Left forelimb (tissue), 1 donor: ENCODE measurements at places on chromosomes 5 and 9.

GRCh38 chr5:72248410-72248981, 71.5 kb downstream of the MRPS27 start:
- no peak for DNase-seq

DNA sequence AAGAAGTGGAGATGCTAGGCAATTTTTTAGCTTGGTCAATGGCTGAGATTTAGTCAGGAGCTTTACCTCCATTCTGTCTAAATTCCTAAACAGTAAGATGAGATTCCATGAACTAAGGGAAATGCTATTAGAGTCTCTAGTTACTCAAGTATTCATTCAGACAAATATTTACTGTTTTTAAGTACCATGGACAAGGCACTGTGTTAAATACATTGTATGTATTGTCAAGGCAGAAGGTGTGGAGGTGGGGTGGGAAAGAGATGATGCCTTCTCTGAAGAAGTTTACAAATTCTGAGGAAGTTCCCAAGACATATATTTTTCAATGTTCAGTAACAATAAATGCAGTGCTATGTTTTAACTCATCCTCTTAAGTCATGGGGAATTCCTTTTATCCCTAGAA, 459.9 kb upstream of the NMUR2 start:
- no peak for DNase-seq

DNA sequence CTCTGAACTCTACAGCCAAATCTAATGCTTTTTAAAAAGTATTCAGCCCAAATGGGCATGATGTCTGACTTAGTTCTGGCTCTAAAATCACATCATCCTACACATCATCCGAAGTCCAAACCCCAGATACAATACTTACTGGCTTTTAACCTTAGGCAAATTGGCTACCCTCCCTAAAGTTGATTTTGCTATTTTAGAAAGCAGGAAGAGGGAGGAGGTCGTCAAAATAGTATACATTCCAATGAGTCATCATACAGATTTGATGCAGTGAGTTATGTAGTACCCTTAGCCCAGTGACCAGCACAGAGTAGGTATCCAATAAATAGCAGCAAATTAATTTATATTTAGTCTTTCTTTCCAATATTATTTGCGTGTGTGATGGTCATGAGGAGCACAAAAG, 582.0 kb upstream of the TUSC1 start:
- DNase-seq, result no peak

GRCh38 chr9:93698140-93698908, 121.9 kb downstream of the PHF2 start:
- peak; percentile 41 for DNase-seq

DNA sequence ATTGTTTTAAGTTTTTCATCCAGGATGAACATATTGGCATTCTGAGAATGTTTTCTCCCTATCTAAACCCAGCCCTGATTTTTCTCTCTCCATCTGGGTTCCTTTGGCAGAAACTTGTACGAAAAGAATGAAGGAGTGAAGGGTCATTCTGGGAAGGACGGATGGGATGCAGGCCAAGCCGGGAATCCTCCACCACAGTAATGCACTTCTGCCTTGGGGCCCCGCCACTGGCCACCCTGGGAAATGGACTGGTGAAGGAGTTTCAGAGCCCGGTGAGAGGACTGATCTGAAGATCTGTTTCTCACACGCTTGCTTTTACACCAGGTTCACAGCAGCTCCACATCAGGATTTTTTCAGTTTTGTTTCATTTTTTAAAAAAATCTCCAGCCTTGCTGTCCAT, 554.8 kb downstream of the BNC2 start:
- DNase-seq, result peak; percentile 57

DNA sequence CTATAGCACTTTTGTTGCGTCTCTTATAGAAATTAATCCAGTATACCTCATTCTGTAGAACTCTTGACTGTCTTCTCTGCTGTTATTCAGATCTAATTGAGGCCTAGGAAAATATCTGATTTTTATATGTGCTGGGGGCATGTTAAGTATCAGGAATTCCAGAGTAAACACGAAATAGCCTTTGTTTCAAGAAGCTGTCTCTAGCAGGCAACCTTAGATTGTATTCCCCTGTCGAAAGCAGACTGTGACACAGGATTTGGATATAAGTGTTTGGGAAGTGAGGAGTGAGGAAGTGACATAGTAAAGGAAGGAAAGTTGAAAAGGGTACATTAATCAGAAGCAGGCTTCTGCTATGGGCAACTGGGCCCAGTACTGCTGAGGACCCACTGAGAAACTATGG, 72.1 kb upstream of the RASA1 start:
- no peak for DNase-seq

- no peak for DNase-seq
Measured at GRCh38 chr5:82265047-82265446, 13.1 kb downstream of the RPS23 start.

DNA sequence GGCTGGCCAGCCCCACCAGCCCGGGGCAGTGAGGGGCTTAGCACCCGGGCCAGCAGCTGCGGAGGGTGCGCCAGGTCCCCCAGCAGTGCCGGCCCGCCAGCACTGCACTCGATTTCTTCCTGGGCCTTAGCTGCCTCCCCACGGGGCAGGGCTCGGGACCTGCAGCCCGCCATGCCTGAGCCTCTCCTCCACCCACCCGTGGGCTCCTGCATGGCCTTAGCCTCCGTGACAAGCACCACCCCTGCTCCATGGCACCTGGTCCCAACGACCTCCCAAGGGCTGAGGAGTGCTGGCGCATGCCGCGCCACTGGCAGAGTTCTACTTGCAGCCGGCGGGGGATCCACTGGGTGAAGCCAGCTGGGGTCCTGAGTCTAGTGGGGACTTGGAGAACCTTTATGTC, 452.6 kb downstream of the AGTPBP1 start:
- DNase-seq, result no peak

GRCh38 chr9:27701016-27701415, 127.7 kb upstream of the C9orf72 start:
- no peak for DNase-seq

DNA sequence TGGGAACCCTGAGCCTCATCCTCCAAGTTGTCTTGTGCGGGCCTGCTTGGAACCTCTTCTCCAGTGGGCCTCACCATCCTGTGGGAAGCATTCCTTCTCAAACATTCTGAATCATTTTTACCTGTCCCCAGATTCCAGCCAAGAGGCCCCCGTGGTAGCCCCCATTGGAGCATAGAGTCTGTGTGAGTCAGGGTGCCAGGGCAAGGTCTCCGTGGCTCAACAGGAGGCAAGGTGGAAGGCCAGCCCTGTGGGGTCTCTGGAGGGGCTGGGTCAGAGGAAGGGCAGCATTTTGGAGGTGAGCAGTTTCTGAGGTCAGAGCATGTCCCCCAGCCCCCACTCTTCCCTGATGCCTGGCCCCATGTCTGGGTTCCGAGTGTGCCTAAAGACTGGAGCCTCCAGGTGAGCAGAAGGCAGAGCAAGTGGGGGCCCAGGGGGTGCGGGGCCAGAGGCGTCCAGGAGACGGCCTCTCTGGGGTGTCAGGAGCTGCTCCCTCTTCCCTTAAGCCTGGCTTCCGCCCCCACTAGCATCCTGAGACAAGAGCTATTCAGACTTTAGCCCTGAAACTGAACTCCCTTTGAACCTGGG, 2.1 kb downstream of the CACNA1B start:
- DNase-seq, result no peak

GRCh38 chr5:167709625-167710024, 581.8 kb upstream of the WWC1 start:
- DNase-seq, result no peak

DNA sequence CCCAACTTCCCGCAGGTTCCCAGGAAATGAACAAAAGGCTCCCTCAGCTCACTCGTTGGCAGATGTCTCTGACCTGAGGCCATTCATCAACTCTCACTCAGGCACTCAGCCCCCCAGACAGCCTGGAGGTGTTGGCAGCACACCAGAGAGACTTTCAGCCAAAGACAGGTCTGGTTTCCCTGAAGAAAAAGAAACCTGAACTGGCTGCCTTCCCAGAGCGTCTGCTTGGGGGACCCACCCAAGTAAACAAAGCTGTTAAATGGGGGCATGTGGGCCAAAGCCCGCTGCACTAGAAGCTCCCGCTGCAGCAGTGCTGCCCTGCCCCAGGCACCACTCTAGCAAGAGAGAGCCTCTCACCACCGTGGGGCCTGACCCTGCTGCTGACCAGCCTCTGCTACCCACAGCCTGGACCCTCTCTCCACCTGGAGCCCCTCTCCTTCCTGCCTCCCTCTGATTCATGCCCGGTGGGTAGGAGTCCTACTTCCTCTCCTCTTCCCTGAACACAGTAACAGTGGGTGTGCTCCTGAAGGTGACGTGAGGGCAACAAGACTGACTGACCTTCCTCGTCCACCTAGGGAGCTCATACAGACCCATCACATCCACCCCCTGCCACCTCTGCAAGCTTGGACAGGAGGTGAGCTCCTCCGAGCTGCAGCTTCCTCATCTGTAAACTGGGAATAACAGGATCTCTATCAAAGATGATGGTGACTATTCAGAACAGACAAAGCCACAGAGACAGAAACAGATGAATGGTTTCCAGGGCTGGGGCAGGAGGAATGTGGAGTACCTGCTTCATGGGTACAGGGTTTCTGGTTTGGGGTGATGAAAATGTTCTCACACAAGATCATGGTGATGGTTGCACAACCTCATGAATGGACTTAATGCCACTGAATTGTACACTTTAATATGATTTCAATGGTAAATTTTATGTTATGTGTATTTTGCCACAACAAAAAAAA, 31.0 kb upstream of the GABRP start:
- peak; percentile 60 for DNase-seq

- DNase-seq, result no peak
Measured at GRCh38 chr9:79574781-79575180, 3.0 kb downstream of the TLE4 start.
